ENCODE measurements at places on chromosomes 16 and 17.
A peak's percentile ranks its signal among the peaks of the same experiment; 100 is the strongest.

- no peak for DNase-seq
Observed at GRCh38 chr17:12242345-12242954, 221.8 kb downstream of the MAP2K4 start.

DNA sequence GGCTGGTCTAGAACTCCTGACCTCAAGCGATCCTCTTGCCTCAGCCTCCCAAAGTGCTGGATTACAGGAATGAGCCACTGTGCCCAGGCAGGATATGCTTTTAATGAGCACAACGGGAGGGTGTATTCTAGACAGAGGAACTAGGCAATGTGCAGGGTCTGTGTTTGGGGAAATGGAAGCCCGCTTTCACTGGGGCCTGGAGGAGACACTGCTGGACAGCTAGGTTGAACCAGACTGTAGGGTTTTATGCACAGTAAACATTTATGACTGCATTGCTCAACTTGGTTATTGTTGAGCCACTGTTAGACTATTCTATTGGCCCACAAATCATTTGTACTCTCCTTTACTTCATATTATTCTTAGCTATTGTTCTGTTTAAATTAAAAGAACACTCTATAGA lies 10.2 kb upstream of the SIAH1 start:
- no peak for DNase-seq

GRCh38 chr17:39200070-39200879 lies at the start of gene RPL19:
Gene RPL19, plus strand, starts transcription at chr17:39200283. Its CDS starts 62 bp downstream, at chr17:39200345.
- DNase-seq = no peak

DNA sequence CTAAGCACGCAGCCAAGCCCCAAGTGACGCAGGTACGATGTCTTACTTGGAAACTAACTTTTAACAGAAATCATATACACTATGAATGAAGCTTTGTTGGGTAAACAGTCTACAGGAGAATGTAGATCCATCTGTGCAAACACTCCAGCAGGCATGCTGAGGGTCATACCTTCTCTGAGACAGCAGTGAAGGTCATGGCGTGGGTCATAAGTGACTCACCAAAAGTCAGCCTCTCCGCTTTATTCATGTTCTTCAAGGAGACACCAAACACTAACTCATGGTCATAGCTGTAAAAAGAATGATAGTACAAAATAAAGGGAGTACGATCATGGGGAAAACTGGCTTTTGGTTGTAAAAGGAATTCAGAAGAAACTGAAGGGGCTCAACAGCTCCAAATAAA lies 20.6 kb downstream of the BLMH start:
- no peak for DNase-seq

DNA sequence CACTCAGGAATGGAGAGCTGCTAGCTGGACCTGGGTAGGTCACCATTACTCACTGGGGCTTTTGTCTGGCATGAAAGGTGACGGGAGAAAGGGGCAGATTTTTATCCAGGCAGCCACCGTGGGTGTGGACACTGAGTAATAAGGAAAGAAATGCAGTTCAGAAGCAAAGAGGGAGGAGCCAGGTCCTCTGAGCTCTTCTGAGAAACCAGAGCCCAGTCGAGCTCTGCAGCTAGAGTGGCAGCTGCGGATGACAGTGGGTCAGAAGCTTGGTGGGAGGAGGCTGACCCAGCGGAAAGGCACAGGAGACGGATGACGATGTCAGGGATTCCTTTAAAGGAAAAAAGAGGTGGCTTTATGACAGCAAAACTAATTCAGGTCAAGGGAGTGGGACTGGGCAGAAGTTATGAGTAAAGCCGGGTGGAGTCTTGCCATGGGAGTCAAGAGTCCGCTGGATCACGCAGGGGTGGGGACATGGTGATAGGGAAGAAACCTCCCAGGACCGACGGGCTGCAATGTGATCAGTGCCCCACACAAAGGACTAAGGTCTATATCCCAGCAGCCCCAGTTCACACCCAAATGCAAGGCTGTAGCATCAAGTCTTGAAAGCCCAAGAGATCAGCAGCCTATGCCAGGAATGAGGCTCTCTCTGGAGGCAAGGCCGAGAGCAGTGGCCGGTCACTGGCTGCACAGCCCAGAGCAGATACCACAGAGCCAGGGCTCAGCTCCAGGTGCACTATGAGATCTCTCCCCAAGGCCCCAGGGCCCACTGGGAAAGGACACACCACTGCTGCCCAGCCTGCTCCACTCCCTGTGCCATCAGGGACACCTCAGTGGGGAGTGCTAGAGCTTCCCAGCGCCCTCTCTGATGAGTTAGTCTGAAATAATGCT lies 6.3 kb upstream of the MNT start:
- DNase-seq = peak; percentile 26

GRCh38 chr17:81228420-81228819 lies 5.7 kb upstream of the CEP131 start:
- DNase-seq = no peak

GRCh38 chr17:44522883-44523671 lies 19.9 kb upstream of the GPATCH8 start:
- no peak for DNase-seq

DNA sequence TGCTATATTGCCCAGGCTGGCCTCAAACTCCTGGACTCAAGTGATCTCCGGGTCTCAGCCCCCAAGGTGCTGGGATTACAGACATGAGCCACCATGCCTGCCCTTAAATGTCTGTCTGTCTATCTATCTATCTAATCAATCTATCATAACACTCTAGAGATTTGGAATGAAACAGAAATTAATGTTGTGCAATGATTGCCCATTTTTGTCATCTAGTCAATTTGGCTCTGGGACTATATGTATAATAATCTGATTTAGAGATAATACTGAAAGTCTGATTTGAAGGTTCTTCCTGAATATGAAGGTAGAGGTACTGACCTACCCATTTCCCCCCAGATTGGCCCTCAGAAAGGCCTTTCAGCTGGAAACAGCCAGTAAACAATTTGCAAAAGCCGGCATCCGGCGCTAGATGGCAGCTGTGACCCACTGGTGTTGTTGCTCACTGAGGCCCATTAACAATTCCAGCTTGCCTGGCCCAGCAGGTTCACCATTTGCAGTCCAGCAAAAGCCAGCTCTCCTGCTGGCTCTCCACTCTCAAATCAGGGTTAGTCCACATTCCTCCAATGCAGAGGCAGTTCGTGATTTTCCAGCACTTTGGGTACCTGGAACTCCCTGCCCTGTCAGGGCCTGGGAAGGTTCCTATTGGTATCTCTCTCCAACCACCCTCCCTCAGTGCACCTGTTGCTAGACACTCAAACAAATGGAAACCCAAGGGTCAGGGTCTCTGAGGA lies 22.9 kb upstream of the C16orf87 start:
- DNase-seq = no peak

- no peak for DNase-seq
Observed at GRCh38 chr17:50148226-50149090, 2.0 kb downstream of the PPP1R9B start.

DNA sequence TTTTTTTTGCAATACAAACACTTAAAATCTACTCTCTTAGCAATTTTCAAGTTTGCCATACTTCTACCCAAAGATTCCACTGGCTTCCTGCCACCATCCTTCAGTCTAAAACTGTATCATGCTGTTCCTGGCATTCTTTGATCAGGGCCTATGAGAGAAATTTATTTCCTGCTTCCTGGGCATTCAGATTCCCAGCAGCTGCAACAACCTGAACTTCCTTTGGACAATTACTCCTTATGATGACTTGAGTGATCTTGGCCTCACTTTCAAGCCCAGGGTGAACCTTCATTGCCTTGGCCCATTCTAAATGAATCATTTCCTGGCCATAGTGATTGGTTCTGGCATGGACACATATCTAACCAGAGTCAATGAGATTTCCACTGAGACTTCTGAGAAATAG lies 18.0 kb upstream of the MON1B start:
- DNase-seq = no peak

- DNase-seq = no peak
Observed at GRCh38 chr17:36827081-36827480, 110.2 kb upstream of the LHX1 start.

DNA sequence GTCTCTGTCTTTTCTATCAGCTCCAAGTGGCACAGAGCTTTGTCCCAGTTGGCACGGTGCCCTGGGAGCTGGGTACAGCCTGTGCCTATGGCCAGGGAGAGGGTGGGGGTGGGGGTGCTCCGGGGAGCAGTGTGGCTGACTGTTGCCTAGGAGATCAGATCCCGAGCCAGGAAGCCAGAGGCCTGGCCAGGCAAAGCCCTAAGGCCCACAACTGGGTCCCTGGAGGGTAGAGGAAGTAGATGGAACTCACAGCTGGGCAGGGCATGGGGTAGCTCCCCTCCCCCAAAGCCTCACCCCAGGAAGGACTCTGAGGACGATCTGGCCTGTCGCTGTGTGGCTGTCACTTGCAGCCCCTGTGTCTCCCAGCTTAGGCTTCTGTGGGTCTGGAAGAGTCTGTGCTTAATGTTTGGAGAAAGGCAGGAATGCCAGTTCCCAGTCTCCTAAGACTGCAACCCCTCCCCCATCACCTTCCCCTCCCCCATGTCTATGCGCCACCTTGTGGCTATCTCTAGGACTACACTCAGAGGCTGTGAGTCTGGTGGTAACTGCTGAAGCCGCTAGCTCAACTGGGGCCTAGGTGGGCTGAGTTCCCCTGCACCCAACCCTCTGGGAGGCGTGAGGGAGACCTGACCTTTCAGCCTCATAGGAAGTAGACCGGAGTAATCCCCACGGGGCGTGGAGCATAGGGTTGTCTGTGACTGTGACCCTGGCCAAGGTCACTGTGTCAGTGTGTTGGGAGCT lies 12.6 kb downstream of the THRA start:
- no peak for DNase-seq

GRCh38 chr16:84678541-84678940 lies 21.3 kb upstream of the USP10 start:
- no peak for DNase-seq
